ENCODE measurements at places on chromosomes 1 and 21. TPM values are rescaled to one million over a fixed set of nuclear protein-coding genes. Genes with fewer than 3 reads are reported as not detected.

DNA sequence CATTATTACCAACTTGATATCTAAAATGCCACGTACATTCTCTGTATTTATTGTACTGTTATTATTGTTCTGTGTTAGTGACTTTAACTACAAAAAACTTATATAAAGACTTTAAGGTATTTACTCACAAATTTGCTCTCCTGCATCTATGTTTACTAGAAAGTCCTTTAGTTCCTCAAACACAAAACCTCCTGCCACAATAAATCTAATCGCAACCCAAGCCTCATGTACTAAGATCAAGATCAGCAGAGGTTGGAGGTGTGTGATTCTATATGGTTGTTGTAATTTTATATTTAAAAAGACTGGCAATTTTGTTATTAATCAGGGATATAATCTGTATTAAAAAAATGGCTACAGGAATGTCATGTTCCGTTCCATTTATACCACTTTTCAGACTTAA lies 68.6 kb downstream of the VAV3 start:
- DNase-seq = no peak
- H3K27me3 ChIP-seq = no peaks in the 10 kb centered on the region
- H3K27ac ChIP-seq = no peak overlapping the region

DNA sequence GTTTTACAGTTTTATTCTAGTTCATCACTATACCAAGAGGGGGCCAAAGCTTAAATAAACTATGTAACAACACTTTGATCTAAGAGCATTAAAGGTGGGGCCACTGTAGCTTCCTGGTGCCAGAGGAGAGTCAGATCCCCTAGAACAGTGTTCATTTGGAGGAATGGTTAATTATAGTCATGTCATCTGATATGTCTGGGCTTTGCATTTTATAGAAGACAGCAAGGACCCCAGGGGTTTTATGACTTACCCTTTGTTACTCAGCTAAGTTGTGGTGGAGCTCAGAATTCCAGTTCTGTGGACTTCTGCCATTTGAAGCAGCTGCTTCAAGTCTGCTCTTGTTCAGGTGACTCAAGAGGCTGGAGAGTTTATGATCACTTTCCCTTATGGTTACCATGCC lies 16.7 kb downstream of the KDM4A start:
- no peaks in the 10 kb centered on the region for H3K27me3 ChIP-seq
- H3K27ac ChIP-seq = no peak overlapping the region
- DNase-seq = no peak
- H3K4me1 ChIP-seq = no peaks in the 10 kb centered on the region
- peaks cover 6% of the 10 kb centered on the region for H3K36me3 ChIP-seq

DNA sequence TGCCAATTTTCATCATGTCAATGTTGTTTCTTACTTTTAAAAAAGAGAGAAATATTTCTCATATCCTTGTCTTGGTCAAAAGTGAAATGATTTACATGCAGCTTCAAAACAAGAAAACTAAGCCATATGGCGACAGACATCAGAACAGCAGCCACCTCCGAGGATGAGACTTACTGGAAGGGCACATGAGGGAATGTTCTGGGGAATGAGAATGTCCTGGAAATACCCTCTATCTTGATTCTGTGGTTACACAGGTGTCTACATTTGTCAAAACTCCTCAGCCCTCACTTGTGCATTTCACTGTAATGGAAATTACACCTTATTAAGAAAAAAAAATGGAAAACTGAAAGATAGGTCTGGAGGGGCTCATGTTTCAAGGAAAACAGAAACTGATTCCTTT lies 14.2 kb upstream of the ECE1 start:
- no peak for DNase-seq
- no peak overlapping the region for H3K4me3 ChIP-seq
- H3K36me3 ChIP-seq = no peaks in the 10 kb centered on the region

The VSIG8 gene
- polyA plus RNA-seq = 0.13 TPM

DNA sequence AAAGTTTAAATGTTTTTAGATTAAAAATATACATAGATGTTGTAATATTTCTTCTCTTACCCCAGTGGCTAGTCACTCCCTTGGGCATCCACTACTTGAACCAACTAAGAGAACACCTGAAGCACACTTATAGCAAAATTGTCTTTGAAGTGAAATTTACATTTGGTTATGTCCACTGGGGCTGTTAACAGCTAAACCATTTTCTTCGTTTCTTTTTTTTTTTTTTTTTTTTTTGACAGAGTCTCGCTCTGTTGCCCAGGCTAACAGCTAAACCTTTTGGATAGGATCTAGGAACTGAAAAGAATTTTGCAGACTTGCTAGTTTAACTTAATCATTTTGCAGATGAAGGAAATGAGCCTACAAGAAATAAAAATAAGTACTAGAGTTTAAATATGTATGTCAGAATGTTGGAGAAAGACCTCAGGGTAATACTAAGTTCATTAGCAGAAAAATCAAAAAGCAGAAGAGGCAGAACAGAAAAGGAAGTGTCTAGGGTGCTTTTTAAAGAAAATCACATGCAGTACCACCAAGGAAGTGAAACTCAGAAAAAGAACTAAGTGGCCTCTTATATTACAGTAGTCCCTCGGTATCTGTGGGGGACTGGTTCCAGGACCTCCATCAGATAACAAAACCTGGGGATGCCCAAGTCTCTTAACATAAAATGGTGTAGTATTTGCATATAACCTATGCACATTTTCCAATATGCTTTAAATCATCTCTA lies 11.8 kb downstream of the DRAM2 start:
- no peaks in the 10 kb centered on the region for H3K27me3 ChIP-seq
- H3K27ac ChIP-seq = no peak overlapping the region
- no peaks in the 10 kb centered on the region for H3K36me3 ChIP-seq
- no peaks in the 10 kb centered on the region for H3K4me1 ChIP-seq
- no peak for DNase-seq

DNA sequence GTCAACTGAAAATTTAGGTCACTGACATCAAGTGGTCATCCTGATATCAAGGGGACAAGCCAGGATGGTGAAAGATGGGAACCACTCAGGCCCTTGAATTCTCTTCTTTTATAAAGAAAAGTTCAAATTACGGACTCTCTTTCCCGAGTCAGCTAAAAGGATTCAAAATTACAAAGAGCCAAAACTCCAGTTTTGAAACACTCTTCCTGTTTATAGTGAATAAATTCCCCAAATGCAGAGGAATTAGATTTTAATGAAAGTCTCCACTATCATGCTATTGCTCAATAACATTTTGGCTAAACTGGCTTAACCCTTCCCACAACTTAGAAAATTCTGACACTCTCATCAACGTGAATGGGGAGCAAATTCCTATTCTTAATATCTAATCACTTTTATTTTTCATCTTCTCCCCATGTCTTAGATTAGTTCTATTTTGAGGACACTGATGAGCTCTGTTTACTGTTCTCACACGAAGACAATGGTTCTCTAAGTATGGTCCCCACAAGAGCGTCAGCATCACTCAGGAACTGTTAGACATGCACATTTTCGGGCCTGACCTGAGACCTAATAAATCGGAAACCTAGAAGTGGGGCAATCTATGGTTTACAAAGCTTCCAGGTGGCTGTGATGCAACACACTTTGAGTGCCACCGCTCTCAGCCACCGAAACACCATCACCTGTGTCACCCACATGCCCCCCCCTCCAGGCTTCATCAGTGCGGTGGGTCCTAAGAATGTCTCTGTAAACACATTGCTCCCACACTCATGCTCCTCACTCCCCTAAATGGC lies 64.4 kb upstream of the TIAM1 start:
- H3K27ac ChIP-seq = peak overlapping the region; percentile 71
- DNase-seq = no peak
- H3K27me3 ChIP-seq = no peaks in the 10 kb centered on the region

The TMEM240 gene
- 2.1 TPM for polyA plus RNA-seq

The CFAP126 gene
- not detected for polyA plus RNA-seq

DNA sequence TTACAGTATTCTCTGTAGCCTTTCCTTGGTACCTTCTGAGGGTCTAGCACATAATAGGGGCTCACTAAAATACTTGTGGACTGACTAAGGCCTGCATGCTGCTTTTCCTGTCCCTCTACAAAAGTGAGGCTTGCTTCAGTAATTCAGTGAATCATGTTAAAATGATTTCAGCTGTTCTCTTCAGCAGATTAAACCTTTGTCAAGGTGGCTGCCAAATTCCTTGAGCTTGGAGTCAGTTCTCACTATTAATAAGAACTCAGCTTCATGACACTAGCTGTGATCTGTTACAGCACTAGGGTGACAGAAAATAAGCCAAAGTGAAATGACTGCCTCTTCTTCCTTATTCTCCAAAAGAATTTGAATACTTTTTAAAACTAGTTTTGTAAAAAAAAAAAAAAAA lies 128.8 kb downstream of the KCNN3 start:
- H3K4me3 ChIP-seq = no peak overlapping the region
- no peak overlapping the region for H3K27ac ChIP-seq
- H3K27me3 ChIP-seq = peaks cover 24% of the 10 kb centered on the region
- no peaks in the 10 kb centered on the region for H3K36me3 ChIP-seq
- no peak for DNase-seq
